A549 treated with GW870086 at 1 μM for 4 hours (cell line): ENCODE measurements at places on chromosomes 5 and 9. TPM values are rescaled to one million over a fixed set of nuclear protein-coding genes. Genes with fewer than 3 reads are reported as not detected.

SPATA31A5 gene
- total RNA-seq: not detected in 5 replicates

PROB1 gene
- 0.17 to 0.31 TPM (median 0.25 TPM) in 5 replicates for total RNA-seq

TAF1L gene
- total RNA-seq: 0.02 TPM in 1 of 5 replicates, not detected in the others

RANBP3L gene
- total RNA-seq: not detected in 5 replicates

KCNV2 gene
- not detected in 5 replicates for total RNA-seq

C1QTNF2 gene
- 0.05 to 0.16 TPM (median 0.11 TPM) in 5 replicates for total RNA-seq
